ENCODE measurements at places on chromosomes 7 and 10.

DNA sequence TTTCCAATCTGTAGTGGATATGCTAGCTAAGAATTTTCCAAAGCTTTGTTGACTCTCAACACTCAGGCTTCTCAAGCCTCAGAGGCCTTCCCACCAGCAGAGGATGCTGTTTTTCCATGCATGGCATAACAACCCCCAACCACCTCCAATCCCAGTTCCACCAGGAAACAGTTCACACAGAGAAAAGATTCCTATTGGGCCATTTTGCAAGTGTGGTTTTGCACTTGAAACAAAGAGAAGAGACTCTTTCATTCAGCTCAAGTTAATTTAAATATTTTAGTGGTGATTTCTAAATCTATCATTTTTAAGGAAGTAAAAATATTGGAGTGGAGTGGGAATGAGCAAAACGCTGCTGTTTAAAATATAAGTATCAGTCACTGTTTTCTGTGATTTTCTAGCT lies 105.6 kb upstream of the COL1A2 start:
- no peak for DNase-seq

DNA sequence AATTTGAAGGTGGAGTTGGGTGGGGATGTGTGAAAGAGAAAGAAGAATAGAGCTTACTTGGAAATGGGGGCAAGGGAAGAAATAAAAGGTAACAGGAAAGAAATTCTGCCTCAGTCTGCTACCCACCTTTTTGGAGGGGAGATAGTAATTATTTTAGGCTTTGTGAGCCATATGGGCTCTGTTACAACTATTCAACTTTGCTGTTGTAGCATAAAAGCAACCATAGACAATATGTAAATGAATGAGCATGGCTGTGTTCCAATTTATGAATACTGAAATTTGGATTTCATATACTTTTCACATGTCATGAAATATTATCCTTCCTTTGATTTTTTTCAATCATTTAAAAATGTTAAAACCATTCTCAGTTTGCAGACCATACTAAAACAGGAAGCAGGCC lies 176.9 kb downstream of the HPSE2 start:
- DNase-seq = no peak

GRCh38 chr7:5170251-5170650 lies 19.8 kb upstream of the WIPI2 start:
- no peak for DNase-seq

DNA sequence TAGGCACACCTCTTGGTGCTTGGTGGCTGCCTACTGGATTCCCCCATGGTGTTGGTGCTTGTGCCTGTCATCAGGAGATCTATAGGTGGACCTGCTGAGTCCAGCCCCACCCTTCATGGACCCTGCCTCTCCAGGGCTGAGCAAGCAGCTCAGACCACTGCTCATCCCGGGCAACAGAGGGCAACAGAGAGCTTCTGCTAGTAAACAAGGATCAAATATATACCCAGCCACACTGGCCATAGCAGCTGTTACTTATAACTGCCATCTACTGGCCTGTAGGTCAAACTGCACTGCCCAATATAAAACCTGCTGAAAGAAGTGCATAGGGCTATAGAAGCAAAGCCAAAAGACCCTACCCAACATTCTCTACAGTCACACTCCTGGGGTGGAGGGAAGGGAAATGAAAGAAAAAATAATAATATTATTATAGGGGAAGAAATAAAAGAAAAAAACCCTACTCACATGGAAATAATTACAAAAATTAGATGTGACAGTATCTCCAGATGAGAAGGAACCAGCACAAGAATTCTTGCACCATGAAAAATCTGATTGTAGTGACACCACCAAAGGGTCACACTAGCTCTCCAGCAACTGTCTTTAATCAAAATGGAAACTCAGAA lies 54.9 kb upstream of the ZNF800 start:
- DNase-seq = peak; percentile 45

DNA sequence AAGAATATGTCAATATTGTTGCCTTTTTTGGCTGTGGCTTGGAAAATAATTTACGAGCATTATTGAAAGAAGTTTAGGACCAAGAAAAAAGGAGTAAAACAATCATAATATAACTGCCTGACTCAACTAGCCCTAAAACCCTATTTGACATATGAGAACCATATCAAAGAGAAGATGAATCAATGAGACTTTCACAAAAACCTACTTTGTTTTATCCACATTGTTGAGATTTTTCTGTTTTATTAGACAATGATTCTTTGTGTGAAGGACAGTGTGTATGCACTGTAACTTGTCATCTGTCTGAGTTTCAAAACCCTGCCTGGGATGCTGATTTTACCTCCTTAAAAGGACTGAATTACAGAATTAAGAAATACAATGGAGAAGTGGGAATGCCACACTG lies 19.0 kb downstream of the SOSTDC1 start:
- no peak for DNase-seq

GRCh38 chr10:113743594-113743993 lies 7.9 kb upstream of the PLEKHS1 start:
- DNase-seq = no peak

DNA sequence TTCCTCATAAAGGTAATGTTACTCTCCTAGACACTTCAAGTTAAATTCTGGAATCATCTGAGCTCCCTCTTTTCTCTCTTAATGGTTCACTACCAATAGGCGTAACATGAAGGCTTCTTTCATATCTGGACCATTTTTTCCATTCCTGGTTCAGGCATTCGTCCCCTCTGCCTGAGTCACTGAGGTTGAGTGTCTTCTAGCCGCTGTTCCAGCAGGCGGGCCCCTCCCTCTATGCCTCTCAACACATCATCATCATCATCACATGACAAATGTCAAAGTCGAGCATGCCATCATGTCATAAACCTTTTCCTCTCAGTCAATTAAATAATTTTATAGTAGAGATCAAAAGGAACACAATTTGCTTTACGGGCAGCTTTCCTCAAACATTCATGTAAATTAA lies 168.9 kb upstream of the ASAH2 start:
- DNase-seq = no peak

GRCh38 chr10:109587366-109587765 lies 335.9 kb downstream of the XPNPEP1 start:
- no peak for DNase-seq

DNA sequence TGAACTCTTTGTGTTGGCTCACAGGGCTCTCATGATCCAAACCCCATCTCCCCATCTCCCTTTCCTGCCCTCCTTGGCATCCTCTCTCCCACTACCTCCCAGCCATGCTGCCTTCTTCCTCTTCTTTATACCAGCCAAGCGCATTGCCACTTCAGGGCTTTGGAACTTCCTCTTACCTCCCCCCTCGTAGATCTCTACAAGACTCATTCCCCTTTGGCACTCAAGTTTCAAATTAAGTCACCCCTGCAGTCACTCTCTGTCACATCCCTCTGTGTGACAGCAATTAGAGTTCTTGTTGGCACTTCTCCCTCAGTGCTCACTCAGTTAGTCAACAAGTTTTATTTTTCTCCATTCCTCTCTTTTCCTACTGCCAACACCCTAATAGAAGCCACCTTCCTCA lies 20.8 kb upstream of the NRP1 start:
- no peak for DNase-seq

DNA sequence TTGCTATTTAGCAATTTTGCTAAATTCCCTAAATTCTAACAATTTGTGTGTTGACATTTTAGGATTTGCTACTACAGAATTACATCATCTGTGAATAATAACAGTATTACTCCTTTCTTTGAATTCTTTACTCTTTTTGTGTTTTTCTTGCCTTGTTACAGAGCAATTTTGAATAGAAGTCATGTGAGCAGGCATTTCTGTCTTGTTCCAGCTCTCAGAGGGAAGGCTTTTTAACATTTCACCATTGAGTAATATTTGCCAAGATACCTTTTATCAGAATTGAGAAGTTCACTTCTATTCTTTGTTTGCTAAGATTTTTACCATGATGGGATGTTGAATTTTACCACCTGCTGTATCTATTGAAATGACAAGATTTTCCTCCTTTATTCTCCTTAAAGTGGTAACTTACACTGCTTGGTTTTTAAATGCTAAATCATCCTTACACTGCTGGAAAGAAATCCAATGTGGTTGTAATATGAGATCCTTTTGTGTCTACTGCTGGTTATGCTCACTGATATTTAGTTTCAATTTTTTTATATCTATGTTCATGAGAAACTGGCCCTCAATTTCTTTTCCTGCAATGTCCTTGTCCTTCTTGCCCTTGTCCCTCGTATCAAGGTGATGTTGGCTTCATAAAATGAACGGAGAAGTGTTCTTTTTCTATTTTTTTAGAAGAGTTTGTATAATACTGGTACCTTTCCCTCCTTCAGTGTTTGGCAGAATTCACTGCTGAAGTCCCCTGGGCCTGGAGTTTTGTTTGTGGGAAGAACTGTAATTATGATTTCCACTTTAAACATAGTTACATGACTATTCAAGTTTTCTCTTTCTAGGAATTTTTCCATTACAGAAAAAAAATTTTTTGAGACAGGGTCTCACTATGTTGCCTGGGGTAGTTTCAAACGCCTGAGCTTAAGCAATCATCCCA lies 50.3 kb upstream of the ATP6V0A4 start:
- no peak for DNase-seq

DNA sequence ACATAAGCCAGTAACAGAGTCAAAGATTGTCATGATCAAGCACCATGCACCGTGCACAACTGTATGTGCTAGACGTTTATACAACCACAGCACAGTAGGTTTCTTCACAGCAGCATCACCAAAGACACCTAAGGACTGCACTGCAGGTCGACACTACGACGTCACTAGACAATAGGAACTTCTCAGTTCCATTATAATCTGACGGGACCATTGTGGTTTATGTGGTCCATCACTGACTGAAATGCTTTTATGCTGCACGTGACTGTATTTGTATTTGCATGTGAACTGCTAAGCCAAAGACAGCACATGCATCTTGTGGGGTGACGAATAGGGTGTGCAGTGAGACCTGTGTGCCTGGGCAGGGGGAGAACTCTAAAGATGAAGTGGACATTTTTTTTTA lies 164.9 kb downstream of the PARD3 start:
- no peak for DNase-seq

DNA sequence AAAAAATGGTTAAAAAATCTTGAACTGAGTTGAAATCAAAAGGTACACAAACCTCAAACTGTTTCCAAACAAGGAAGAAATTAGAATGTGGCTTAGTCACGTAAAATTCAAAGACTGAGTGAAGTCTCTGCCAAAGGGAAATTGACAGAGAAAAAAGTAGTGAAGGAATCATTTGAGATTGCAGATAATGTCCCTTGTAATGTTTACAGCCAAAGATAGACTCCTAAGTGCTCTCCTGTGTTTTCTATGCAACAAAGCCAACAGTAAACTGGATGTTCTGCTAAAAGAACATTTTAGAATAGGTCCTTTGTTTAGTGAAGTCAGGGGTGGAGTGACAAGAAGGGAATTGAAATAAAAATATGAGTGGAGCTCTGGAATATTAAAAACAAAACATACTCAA lies 117.9 kb downstream of the ITGA8 start:
- DNase-seq = no peak

DNA sequence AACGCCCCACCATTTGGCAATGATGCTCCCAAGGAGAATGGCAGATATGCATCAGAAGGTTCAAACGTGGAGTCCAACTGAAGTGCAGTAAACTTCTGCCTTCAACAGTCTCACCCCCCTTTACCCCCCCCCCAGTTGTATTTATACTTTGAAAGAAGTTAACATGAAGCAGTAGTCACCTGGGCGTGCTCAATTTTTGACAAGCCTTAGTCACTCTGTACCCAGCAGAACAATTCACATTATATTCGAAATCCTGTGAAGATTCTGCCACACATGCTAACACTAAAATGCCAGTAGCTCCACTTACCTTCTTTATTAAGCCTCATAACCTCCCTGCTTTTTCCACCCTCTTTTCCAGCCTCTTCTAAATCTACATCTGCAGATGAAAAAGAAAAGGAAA lies 894 bp downstream of the ATXN7L1 start:
- DNase-seq = no peak

DNA sequence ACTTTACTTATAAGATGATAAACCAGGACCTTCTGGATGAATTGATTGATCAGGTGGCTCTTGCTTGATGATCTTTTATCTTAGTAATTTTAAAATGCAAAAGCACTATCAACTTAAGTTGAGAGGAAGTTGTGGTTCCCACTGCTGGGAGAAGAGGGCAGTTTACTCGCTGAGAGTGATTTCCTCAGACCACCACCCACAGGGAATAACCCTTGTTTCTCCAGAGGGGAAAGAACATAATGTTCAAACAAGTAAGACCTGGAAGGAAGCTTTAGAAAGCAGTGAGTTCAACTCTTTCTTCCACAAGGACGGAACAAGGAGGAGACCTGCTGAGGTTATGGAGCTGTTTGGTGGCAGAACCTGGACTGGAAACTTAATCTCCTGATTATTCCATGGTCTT lies 138.7 kb downstream of the FAM204A start:
- no peak for DNase-seq

- no peak for DNase-seq
These were observed 20.7 kb upstream of the OTUD1 start for GRCh38 chr10:23418051-23418681.

GRCh38 chr10:132550366-132551092 lies 12.9 kb downstream of the INPP5A start:
- no peak for DNase-seq

DNA sequence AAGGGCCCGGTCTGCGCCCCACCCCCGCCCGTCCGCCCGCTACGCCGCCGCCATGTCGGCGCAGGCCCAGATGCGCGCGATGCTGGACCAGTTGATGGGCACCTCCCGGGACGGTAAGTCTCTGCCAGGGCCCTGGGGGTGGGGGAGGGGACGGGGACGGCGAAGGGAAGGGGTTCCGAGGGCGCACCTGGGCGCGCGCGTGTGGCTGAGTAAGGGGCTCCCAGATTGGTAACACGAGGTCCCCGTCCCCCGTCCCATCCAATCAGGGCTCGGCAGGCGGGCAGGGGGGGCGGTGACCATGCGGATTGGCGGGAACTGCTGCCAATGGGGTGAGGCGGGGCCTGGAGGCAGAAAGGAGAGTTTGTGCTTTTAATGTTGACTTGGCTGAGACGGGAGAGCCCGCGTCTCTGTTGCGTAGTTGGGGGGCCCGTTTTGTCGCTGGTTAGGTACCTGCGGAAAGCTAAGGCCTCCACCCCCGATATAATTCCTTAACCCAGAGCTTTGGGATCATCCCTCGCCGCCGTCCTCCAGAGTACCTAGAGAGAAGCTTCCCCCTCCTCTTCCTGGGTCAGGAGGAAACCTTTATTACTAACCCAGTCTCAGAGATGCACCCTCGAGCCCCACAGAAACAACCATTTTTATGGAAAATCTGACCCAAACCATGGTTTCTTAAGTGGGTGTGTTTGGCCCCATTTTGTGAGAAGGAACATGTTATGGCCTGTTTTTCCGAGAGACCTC lies 685 bp downstream of the LUC7L2 start:
- DNase-seq = peak; percentile 75

DNA sequence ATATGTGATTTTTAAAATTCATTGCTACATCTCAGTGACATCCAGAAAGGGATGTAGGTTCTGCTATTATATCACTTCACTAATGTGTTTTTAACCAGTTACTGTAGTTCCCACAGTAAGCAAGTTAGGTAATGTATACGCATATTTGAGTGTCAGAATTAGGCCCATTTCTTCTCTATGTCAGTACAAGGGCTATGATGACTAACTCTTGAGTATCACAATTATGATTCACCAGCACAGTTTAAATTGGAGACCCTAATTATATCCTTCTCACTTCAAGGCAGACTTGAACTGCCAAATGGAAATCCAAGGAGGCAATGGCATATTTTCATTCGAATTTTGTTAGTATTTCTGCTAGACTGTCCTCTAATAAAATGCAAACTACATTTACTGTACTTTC lies 23.6 kb downstream of the BZW2 start:
- no peak for DNase-seq

- DNase-seq = no peak
These were observed 12.8 kb upstream of the SMKR1 start for GRCh38 chr7:129489491-129489890.
